ENCODE measurements at places on chromosomes 3 and 15. TPM values are rescaled to one million over a fixed set of nuclear protein-coding genes. Genes with fewer than 3 reads are reported as not detected.

The GOLGA6L24 gene
- not detected for total RNA-seq

The EFCC1 gene
- total RNA-seq: 0.07 TPM

The SSUH2 gene
- total RNA-seq: 0.27 TPM

The SNUPN gene
- total RNA-seq: 39.6 TPM

The BCL6 gene
- total RNA-seq: 11.5 TPM

The ZIC1 gene
- not detected for total RNA-seq

The CCR9 gene
- total RNA-seq: not detected

The PLSCR1 gene
- total RNA-seq: 87.2 TPM

The HIGD2B gene
- total RNA-seq: 0.16 TPM

The GCSAM gene
- 2.3 TPM for total RNA-seq

The GRIP2 gene
- not detected for total RNA-seq

The CCDC54 gene
- not detected for total RNA-seq

The DAZL gene
- total RNA-seq: not detected

The PODXL2 gene
- 2.2 TPM for total RNA-seq

The FBN1 gene
- total RNA-seq: 1.7 TPM

The RETNLB gene
- total RNA-seq: not detected

The SPINK8 gene
- total RNA-seq: not detected

The UROC1 gene
- total RNA-seq: not detected

The SOX14 gene
- not detected for total RNA-seq

The WDR93 gene
- not detected for total RNA-seq

The SAXO2 gene
- 1.2 TPM for total RNA-seq
